Activated naive CD8-positive, alpha-beta T cell treated with anti-CD3 and anti-CD28 coated beads for 36 hours (primary cell): ENCODE measurements at places on chromosomes 2 and 18. TPM values are rescaled to one million over a fixed set of nuclear protein-coding genes. Genes with fewer than 3 reads are reported as not detected.

DNA sequence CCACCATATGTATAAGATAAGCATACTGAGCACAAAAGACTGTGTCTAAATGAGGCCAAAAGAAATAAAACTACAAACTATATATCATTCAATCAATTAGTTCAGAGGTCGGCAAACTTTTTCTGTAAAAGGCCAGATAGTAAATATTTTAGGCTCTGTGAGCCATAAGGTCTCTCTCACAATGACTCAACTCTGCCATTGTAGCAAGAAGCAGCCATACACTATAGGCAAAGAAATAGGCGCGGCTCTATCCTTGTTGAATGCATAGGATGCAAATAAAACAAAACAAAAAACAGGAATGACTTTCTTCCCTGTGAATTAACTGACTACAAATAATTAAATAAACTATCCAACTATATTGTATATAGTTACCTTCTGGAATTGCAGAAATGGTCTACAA lies 8.6 kb upstream of the CCDC88A start:
- DNase-seq: no peak

DNA sequence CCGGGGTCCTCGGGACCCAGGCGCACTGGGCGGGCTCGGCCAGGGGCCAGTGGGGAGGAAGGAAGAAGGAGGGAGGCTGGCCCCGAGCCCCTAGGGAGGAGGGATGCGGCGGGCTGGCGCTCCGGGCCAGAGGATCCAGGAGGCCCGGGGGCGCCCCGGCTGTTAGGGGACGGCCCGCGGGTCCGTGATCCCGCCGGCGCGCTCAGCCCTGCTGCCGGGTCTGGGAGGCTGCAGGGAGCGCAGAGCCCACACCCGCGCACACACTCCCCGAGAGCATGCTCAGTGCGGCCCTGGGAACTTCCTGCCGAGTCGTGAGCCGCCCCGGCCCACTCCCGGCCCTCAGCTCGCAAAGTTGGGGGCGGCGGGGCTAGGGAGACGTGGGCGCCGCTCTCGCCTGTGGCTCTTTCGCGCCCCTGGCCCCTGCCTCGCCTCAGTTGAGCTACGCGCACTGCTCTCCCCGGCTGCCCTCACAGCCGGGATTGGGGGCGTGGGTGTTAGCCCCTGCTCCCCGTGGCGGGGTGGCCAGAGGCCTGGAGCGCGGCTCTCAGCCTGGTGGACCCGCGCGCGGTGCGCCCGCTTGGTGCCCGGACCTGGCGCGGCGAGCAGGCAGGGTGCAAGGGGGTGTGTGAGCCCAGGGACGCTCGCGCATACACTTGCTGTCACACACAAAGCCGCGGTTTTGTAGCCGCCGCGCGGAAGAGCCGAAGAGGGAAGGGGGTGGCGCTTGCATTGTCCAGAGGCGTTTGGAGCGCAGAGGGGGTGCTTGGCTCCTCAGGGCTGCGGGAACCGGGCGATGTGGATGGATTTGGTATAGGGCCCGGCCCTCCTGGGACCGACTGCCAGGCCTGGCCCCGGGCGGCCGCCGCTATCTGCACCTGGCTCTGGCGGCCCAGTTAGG lies 132.9 kb upstream of the MGAT5 start:
- peak; percentile 77 for DNase-seq

- DNase-seq: no peak
These were observed 48.9 kb upstream of the BCL11A start for GRCh38 chr2:60602388-60602787.

- no peak for DNase-seq
These were observed 577.4 kb downstream of the CPS1 start for GRCh38 chr2:211133766-211134165.

DNA sequence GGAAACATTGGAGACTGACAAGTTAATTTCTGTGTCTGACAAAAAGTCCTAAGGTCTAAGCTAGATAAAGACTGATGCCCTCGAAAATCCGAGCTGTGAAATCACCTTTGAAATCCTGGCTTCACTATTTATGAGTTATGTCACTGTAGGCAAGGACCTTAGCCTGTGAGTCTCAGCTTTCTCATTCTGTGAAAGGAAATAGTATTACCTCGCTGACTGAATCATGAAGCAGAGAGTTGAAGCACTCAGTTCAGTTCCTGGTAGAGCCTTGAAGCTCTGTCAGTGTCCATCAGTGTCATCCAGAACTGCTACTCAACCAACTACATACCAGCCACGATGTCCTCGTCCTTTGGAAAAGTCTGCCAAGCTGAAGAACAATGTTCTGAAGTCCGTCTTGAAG lies 1025.6 kb upstream of the GYPC start:
- no peak for DNase-seq

GRCh38 chr18:76388891-76389423 lies 106.1 kb downstream of the ZNF516 start:
- DNase-seq: no peak

- DNase-seq: no peak
These were observed 570 bp downstream of the SCRN3 start for GRCh38 chr2:174395969-174396630.

GRCh38 chr2:173739006-173739405 lies 226.2 kb downstream of the SP3 start:
- DNase-seq: no peak

DNA sequence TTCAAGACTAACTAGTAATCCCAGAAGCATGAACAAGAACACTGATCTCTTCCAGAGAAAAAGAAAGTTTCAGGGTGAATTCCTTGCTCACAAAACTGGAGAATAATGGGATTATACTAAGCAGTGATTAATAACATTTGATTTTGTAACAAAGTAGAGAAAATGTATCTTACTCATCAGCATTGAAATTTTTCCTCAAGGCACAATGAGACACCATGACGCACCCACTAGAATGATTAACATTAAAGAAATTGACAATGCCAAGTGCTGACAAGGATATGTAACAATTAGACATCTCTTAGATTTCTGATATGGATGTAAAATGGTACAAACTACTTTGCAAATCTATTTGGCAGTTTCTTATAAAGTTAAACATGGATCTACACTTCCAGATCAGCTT lies 101.1 kb upstream of the EPHA4 start:
- DNase-seq: no peak

DNA sequence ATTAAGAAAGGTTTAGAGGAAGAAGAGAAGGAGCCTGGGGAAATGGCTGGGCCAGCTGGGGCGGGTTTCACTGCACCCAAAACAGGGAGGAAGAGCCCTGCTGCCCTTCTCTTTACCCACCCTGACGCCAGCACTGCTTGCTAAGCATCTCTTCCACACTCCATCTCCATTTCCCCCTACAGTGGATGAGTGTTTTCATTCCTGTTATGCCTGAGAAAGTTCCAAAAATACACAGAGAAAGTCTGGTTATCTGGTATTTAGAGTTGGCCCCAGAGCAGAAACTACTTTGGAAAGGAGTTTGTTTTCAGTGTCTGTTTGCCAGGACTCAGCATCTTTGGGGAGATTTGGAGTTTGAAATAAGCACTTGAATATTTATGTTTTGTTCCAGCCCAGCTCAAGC lies 451.0 kb downstream of the SLC4A3 start:
- no peak for DNase-seq

DNA sequence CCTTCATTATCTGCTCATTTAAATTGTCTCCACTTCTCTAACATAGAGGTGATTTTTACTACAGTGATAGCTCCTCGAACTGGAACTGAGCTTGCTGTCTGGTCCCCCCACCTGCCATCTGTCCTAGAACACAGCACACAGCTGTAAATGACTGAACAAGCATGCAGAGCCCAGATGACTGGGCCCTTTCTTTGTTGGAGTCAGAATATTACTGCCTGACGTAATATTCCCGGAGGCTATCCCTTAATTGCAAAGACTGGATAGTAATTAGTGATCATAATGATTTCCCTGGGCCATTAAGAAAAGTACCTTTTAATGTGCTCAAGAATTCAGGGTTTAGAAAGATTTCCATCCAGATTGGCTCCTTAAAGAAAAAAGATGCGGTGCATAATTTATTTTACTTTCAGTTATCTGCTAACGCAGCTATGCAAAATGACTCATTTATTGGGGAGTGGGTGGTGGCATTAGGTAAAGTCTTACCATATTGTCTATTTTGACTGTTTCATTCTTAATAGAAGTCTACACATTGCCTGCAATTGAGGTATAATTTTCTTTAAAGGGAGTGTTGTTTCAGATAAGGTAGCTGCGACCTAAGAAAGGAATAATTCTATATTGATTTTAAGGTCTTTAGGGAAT lies 84.4 kb downstream of the MAP4K4 start:
- no peak for DNase-seq

DNA sequence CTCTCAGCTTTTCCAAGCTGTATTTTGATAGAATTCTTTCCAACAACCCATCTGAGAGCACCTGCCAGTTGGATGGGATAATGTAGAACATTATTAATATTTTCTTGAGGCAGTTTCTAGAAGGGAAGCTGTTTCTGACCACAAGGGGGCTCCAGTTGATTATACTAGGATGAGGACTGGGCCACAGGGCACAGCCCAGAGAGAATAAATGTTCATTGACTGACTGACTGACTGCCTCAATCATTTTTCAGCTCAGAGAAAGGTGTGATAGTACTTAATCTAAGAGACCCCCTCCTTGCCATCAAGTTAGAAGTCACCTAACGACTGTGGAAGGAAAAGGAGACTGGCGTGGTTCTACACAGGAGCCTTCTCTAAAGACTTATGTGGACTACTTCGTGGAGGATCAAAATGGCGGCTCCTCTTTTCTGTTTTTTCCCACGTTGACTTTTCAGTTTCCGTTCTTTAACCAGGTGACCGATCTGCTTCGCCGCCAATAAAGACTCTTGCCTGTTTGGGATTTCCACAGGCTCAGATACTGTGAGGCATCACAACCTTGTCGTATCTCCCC lies 31.9 kb upstream of the CREG2 start:
- DNase-seq: peak; percentile 12

DNA sequence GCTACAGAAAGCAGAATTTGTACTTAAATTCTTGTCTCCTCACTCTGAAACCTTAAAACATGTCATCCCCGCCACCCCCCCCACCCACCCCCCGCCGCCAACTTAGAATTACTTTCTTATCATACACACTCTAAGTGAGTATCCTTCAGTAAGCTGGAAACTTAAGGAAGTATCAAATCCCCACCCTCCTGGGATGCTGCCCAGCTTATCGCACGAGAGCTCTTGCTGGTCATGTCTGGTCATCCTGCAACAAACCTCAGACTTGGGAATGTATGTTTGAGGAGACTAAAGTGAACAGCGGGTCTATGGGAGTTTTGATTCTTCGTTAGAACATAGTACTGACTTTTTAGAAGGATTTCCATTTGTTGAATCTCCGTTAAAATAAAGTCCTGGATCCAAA lies 203.3 kb downstream of the PTGR3 start:
- DNase-seq: no peak

DNA sequence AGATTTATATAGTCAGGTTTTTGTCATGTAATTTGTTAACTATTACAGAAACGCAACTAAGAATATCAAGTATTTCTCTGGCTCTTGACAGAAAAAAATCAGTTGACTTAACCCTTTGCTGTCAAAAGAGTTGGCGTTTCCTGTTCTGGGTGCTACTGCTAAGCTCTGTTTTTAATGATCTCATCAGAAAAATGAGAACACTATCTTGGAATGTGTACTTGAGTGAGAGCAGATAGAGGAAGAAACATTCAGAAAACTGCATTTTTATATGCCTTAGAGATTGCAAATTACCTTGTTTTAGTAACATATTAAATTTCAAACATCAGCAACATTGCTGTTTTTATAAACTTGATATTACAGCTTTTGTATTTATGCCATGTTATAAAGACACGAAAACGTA lies 297.9 kb downstream of the RDH14 start:
- no peak for DNase-seq

- DNase-seq: no peak
These were observed 945.3 kb downstream of the TRIB2 start for GRCh38 chr2:13662055-13662454.

DNA sequence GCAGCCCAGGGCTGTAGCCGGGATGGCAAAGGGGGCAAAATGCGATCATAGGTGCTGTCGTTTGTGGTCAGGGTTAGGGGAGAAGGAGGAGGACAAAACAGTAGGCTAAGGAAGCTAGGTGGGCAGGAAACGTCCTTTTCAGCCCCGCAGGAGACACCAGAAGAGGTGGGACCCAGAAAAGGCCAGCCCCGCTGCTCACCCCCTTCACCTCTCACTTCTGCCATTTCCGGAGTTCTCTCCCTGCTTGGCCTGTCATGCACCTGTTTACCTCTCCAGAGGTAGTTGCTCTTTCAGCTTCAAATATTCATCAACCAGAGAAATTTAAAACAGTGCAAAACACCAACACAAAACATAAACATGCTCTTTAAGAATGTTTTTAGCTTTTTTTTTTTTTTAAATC lies 849 bp downstream of the AQP4 start:
- no peak for DNase-seq

DNA sequence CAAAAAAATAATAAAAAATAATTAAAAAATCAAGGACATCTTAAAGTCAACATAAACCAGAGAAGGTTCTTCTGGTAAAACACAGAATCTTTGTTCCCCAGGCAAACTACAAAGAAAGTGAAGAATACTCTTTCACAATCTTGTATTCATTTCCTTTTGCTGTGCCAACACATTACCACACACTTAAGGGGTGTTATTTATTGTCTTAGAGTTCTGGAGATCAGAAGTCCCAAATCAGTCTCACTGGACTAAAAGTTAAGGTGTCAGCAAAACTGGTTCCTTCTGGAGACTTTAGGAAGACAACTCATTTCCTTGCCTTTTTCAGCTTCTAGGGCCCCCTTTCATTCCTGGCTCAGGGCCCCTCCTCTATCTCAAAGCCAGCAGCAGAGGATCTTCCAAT lies 12.2 kb upstream of the CAB39 start:
- DNase-seq: no peak

GRCh38 chr2:197878792-197879191 lies 74.4 kb downstream of the PLCL1 start:
- no peak for DNase-seq

- no peak for DNase-seq
These were observed 10.7 kb downstream of the CYRIA start for GRCh38 chr2:16654833-16655444.

DNA sequence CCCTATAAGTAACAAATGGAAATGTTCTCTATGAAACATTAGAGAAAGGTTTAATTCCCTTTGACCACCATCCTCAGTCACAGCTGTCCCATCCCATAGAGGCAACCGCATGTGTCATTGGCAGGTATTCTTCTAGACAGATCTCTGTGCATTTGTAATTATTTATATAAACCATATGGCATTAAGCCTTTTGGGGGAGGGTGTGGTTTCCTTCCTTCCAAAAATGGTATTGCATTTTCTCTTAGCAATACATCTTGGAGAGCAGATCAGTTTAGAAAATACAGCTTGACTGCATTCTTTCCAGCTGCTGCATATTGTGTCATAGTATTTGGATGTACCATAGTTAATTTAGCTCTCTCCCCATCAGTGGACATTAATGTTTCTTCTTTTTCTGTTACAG lies 57.7 kb downstream of the LCLAT1 start:
- DNase-seq: no peak

The UGT1A5 gene
- total RNA-seq: not detected

The PJVK gene
- 2.8 TPM for total RNA-seq

The ANTXR1 gene
- total RNA-seq: 0.91 TPM

The CTDP1 gene
- total RNA-seq: 44.6 TPM

The INPP5D gene
- total RNA-seq: 38.7 TPM

The MAT2A gene
- 368 TPM for total RNA-seq

The ARHGAP15 gene
- total RNA-seq: 47.0 TPM

The HAAO gene
- total RNA-seq: 0.33 TPM

The LRRC30 gene
- not detected for total RNA-seq

The SPHKAP gene
- total RNA-seq: not detected

The SERPINB3 gene
- total RNA-seq: not detected

The RBM44 gene
- 0.46 TPM for total RNA-seq
